Hematopoietic multipotent progenitor cell treated with erythropoietin and hydrocortisone succinate and interleukin-3 and kit ligand, for 4 days (in vitro differentiated cells): ENCODE measurements at places on chromosomes 13 and 19.

DNA sequence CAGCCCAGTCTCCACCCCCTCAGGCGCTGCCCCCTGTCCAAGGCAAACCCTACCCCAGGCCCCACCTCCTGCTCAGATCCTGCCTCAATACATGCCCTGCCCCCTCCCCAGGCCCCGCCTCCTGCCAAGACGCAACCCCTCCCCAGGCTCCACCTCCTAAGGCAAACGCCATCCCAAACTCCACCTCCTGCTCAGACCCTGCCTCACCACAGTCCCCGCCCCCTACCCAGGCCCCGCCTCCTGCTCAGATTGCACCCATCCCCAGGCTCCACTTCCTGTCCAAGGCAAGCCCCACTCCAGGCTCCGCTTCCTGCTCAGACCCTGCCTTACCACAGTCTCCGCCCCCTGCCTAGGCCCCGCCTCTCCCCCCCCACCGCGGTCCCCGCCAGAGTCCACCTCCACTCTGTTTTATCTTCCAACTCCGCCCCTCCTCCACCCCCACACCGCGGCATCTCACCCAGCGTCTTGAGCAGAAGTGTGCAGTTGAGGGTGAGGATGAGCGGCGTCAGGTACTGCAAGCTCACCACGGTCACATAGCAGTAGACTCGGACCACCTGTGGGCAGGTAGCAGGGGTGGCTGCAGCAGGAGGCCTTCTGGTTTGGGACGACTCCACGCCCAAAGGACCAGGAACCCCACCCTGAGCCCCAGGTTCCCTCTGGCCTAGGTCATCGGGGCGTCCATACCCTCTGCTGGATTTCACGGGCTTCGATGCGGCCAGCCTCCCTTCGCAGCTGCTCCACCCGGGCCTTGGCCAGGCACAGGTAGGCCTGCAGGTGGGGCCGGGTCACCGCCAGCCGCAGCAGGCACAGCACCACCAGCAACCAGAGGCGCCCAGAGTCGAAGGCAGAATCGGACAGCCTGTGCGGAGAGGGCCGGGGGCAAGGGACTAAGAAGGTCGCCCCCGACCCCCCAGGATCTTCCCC, 17.7 kb downstream of the TMEM161A start:
- DNase-seq = peak; percentile 80

DNA sequence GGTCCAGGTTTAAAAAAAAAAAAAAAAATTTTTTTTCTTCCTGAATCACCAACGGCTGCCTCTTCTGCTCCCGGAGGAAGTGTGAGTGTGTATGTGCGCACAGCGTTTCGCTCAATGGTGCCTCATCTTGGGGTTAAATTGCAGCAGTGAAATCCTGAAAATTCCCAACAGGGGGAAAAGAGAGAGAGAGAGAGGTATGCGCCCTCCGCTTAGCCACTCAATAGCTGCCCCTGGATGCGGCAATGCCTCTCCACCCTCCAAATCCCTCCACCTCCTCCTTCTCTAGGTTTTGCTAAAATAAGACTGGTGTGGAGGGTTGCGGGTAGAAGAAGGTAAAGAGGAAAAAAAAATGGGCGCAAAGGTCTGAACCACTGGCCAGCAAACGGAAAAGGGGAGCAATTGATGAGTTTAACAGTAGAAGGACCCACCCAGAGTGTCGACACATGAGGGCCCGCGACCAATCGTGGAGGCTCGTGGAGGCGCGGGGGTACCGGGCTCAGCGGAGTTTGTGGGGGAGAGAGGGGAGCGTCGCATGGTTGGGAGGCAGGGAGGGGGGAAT, 853 bp upstream of the CACNA1A start:
- no peak for DNase-seq

DNA sequence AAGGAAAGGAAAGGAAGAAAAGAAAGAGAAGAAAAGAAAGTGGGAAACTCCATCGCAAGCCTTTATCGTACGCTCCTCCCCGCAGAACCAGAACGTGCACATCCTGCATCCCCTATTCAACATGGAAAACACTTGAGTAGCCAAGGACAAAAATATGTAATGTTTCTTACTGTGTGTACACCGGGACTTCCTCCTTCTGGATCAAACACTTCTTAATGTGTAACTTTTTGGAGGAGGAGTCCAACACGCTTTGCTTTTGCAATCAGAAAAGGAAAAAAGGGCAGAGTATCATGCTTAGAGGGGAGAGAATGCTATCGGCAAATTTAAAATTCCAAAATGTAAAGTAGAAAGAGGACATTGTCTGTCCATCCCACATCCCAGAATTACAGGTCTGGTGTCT, 7.8 kb upstream of the SHFL start:
- DNase-seq = no peak

GRCh38 chr19:39299832-39300231, 3.6 kb downstream of the IFNL1 start:
- no peak for DNase-seq

DNA sequence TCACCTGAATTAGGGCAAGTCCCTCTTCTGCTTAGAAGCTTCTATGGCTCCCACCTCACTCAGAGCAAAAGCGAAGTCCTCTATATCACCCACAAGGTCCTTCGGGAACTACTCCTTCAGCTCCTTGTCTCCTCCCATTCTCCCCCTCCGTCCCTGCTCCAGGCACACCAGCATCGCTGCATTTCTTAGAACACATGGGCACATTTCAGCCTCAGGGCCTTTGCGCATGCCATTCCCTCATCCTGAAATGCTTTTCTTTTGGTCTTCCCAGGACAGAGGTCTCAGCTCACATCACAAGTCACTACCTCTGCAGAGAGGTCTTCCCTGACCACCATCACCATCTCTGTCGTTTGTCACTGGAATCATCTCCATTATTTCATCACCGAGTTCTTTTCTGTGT, 4.0 kb downstream of the S1PR5 start:
- DNase-seq = no peak

- no peak for DNase-seq
Observed at GRCh38 chr13:40985381-40986100, 33.6 kb downstream of the ELF1 start.

DNA sequence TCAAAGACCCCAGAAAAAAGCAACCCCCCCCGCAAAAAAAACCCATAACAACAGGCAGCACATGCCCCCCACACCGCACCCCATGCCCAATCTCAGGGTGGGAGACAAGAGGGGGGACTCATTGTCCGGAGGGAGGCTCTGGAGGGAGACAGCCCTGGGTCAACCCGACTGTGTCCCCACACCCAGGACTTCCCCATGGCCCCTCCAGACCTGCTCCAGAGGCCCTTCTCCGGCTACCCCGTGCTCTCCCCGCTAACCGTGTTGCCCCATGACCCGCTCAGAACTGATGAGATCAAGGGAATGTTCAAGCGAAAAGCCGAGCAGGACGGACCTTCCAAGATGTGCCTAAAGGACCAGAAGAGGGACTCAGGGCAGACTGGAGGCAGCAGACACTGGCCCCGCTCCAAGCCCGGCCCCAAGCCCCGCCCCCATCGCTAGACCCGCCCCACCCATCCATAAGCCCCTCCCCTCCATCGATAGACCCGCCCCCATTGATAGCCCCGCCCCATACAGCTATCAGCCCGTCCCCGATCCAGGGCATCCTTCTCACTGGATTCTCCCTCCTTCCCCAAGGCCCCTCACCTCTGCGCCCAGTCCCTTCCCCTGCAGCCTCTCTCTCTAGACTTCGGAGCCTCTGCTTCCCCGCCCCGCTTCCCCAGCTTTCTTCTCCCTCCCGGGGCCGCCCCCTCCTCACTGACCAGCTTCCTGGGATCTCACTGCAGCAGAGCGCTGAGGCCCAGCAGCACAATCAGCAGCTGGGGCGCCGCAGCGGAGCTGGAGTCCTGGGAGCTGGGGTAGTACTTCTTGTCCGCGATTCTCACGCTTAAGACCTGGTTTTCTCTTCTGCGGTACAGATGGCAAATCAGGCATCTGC, 2.2 kb downstream of the BST2 start:
- DNase-seq = peak; percentile 59

DNA sequence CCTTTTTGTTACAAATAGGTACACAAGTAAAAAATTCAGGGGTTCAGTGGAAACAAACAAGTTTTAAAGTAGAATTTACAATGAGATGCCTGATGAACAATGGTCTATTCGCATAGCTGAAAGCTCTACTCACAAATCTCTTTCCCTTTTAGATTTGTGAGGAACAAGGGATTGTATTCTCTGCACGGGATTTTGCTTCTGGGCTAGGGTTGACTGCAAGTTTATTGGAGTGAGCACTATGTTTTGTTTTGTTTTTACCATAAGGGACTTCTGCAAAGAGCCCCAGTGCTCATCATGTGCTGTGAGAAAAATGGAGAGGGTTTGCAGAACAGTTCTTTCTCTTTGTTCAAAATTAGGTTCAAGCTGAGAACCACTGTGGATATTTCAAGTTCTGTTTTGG, 160.5 kb downstream of the DLEU7 start:
- DNase-seq = no peak

- DNase-seq = no peak
Observed at GRCh38 chr13:57857945-57858344, 226.4 kb downstream of the PCDH17 start.

DNA sequence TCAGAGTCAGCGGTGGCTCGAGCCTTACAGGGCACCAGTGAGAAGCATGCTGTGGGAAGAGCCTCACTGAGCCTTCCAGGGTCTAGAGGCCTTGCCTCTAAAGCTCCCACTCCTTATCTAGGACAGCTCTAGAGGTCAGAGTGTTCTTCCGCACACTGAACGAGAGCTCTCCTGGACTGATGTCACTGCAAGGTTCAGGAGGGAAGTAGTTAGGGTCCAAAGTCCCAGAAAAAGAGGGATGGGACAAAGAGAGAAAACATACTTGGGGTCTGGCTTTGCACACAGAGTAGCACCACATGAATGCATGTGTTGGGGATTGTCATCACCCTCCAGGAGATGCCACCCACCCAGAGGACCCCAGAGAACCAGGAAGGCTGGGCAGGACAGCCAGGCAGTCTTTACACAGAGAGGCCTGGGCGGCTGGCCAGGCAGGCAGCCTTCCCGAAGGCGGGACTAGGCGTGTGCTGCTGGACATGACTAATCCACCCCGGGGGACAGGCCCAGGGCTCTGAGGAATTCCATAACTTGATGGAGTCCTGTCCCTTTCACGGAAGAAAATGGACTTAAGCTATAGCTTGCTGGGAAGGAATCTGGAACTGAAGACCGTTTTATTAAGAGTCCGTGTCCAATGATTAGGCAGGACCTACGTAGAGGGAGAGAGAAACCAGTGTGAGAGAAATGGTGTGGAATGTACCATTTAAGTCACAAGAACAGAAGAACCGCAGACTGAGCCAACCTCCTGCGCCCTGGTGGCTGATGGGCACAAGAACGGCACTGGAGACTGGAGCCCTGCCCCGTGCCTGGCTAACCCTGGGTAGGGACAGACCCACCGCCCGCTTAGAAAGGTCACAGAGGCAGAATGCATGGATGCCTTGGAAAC, 16.6 kb upstream of the EPHX3 start:
- DNase-seq = no peak

GRCh38 chr13:19742643-19743042, 40.1 kb downstream of the PSPC1 start:
- no peak for DNase-seq

- no peak for DNase-seq
Observed at GRCh38 chr13:23380534-23380933, 53.0 kb downstream of the SACS start.

- DNase-seq = peak; percentile 93
Observed at GRCh38 chr13:23579072-23579895, 9.1 kb downstream of the TNFRSF19 start.

DNA sequence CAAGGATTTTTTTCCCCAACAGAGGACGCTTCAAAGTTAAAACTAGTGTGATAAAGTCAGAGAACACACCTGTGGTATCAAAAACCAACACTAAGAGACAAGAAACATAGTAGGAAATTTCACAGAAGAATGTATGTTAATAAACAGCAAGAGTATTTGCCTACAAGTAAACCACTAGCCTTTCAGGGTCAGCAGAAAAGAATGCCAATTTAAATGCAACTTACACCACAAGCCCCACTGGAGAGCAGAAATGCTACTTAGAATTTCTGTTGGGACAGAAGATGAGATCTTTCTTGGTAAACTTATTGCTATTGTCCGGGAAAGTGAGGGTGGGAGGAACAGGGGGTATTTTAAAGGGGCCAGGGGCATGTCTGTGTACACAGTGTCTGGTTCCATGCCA, 68.6 kb downstream of the STK24 start:
- no peak for DNase-seq

DNA sequence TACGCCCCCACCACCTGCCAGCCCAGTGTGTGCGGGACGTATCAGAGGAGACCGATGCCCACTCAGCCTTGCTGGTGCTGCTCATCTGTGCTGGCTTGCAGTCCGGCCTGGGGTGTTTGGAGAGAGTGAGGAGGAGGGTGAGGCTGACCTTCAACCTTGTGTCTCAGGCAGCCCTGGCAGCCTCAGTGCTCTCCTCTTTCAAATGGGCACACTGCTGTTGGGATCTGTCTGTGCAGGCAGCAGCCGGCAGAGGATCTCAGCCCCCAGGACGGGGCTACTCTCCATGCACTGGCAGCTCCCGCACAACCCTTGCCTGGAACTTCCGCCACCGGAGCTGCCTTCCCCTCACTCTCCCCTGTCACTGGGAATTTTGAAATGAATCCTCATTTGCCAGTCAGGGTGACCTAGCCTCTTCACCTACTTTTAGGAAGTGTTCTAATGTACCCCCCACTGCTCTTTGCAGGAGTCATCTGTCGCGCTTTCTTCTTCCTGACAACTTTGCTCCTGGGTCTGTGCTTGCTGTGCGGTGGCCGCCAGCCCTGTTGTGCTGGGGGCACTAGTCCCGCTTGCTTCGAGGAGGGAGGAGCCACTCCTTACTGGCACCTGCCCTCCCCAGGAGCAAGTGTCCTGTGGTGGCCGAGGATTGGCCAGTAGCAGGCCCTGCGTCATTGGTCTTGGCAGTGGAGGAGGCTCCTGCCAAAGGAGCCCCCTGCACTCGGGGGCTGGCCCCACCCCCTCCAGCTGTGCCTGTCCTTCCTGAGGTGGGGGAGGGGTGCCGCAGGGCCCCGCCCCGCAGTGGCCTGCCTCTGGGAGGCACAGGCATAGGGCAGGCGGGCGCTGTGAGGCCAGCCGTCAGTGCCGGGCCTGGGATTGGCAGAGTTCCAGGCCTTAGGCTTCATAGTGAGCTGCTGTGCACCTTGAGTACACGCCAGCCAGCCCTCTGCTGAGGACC, 53.4 kb downstream of the TSSK6 start:
- DNase-seq = peak; percentile 91

- no peak for DNase-seq
Observed at GRCh38 chr13:111911121-111911720, 155.7 kb upstream of the SOX1 start.

DNA sequence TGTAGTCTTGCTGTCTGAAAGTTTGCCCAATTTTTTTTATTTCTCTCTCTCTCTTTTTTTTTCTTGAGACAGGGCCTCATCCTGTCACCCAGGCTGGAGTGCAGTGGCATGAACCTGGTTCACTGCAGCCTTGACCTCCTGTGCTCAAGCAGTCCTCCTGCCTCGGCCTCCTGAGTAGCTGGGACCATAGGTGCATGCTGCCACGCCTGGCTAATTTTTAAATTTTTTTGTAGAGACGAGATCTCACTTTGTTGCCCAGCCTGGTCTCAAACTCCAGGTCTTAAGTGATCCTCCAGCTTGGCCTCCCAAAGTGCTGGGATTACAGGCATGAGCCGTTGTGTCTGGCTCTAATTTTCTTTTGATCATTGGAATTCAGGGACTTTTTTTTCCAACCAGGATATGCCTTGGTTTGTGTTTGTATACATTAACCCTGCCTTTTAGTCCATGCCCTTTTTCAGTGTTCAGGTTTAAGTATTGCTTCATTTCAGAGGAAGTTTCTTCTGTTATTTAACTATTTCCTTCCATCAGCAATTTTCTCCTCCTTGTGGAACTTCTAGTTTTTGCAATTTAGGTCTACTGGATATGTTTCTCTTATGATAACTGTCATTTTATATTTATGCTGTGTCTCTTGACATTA, 201.4 kb downstream of the PCCA start:
- no peak for DNase-seq

GRCh38 chr19:46731584-46731983, 14.3 kb upstream of the FKRP start:
- DNase-seq = peak; percentile 49

GRCh38 chr13:80901111-80901510, 560.2 kb upstream of the SPRY2 start:
- no peak for DNase-seq
